ENCODE measurements at places on chromosomes 11 and 22. TPM values are rescaled to one million over a fixed set of nuclear protein-coding genes. Genes with fewer than 3 reads are reported as not detected.

Gene ZBED4
- total RNA-seq: 6.3 TPM

Gene CRYBB2
- total RNA-seq: not detected

Gene NTM
- 9.2 TPM for total RNA-seq

Gene SPINDOC
- total RNA-seq: 10.8 TPM

Gene NRIP3
- total RNA-seq: 4.1 TPM

Gene ATG16L2
- total RNA-seq: 8.8 TPM

Gene ROM1
- total RNA-seq: 9.9 TPM

Gene ST14
- under 0.01 TPM for total RNA-seq

Gene ANGPTL5
- total RNA-seq: 0.77 TPM

Gene PANX3
- not detected for total RNA-seq

Gene MMP11
- 8.8 TPM for total RNA-seq

Gene TBX1
- not detected for total RNA-seq

Gene LGALS1
- 11,230 TPM for total RNA-seq

Gene MRGPRE
- 0.17 TPM for total RNA-seq

Gene TCIRG1
- 42.1 TPM for total RNA-seq

Gene PYGM
- 0.26 TPM for total RNA-seq

Gene DNAJB7
- not detected for total RNA-seq

Gene CLDN5
- 0.33 TPM for total RNA-seq

Gene OMP
- 0.51 TPM for total RNA-seq

Gene FGF3
- total RNA-seq: not detected

Gene CHRM1
- total RNA-seq: not detected

Gene MS4A6E
- not detected for total RNA-seq

Gene TUBA8
- 0.51 TPM for total RNA-seq

Gene CRYBA4
- not detected for total RNA-seq

Gene HIC2
- total RNA-seq: 1.8 TPM

Gene SLC35F2
- total RNA-seq: 9.8 TPM

Gene ROBO4
- total RNA-seq: 0.66 TPM

Gene KIF18A
- total RNA-seq: 4.9 TPM

Gene RTN4RL2
- total RNA-seq: 0.17 TPM

Gene LDHA
- 309 TPM for total RNA-seq

Gene HSCB
- 19.3 TPM for total RNA-seq

Gene MYO7A
- total RNA-seq: 0.26 TPM

Gene SLCO2B1
- under 0.01 TPM for total RNA-seq

Gene C2CD3
- total RNA-seq: 6.2 TPM

Gene DEUP1
- under 0.01 TPM for total RNA-seq

Measured in fibroblast of lung (primary cell).